ENCODE measurements at places on chromosomes 13 and 19.

DNA sequence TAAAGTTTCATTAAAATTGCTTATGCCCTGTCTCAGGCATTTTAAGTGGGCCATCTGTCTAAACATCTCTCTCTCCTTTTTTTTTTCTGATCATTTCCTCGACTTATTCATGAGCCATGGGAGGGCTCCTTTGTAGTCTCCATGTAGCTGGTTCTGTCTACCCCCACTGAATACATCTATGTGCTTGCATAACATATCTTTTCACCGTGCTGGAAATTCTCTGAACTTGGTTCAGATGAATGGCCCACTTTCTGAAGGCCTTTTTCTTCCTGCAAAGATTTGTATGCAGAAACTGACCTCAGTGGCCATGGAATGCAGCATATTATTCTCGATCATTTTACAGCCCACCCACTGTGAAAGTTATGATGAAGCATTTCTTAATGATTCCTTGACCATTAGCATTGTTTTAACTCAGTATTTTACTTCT is 225.3 kb downstream of the GGACT start:
- no peak for DNase-seq

- no peak for DNase-seq
Observed at GRCh38 chr13:63129995-63130394, 1714.3 kb upstream of the PCDH20 start.

- DNase-seq: no peak
Observed at GRCh38 chr19:4367781-4368127, 24.4 kb downstream of the MPND start.

GRCh38 chr13:30806784-30807183 is 71.4 kb downstream of the ALOX5AP start:
- no peak for DNase-seq

DNA sequence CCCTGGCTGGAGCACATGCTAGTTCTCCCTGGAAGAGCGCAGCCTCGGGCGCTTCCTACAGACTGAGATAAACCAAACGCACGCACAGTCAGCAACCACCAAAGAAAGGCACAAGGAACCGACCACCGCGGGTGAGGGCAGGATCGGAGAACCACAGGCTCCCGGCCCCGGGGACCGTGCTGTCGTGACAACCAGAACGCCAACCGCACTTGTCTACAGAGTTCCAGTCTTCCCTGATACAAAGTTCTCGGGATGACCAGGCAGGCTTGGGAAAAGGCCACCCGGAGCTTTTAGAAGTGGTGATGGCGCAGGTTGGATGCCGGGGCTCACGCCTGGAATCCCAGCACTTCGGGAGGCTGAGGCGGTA is 33.1 kb upstream of the CACTIN start:
- no peak for DNase-seq

DNA sequence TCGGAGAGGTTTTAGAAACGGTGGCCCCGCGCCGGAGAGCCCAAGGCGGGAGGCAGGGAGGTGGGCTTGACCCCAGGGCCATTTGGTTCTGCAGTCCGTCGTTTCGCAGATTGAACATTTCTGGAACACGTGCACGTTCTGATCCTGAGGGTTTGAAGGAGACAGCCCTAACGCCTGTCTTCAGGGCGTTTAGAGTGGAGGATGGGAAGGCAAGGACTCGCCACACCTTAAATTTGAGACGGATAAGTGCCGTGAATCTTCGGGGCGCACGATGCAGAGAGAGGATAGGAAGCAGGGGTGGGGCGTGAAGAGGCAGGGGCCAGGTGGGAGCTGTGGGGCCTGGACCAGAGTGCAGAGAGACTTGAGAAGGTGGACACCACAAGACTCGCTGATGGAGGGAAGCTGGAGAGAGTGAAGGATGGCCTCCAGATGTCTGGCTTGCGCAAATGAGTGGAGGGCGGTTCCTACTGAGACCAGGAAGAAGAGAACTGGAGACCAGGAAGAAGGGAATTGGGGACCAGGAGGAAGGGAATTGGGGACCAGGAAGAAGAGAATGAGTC is 804 bp upstream of the MIER2 start:
- DNase-seq: no peak

- peak; percentile 16 for DNase-seq
Observed at GRCh38 chr13:36548129-36548528, 115.8 kb downstream of the CCNA1 start.

DNA sequence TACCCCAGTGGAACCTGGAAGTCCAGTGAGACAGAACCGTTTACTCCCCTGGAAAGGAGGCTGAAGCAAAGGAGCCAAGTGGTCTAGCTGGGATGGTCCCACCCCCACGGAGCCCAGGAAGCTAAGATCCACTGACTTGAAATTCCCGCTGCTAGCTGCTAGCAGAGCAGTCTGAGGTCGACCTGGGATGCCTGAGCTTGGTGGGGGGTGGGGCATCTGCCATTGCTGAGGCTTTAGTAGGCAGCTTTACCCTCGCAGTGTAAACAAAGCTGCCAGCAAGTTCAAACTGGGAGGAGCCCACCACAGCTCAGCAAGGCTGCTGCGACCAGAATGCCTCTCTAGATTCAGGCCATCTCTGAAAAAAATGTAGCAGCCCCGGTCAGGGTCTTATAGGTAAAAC is 437.0 kb downstream of the SUCLA2 start:
- no peak for DNase-seq

- DNase-seq: no peak
Observed at GRCh38 chr13:36531746-36532486, 99.6 kb downstream of the CCNA1 start.

GRCh38 chr13:94312511-94313216 is 166.8 kb downstream of the DCT start:
- DNase-seq: no peak

DNA sequence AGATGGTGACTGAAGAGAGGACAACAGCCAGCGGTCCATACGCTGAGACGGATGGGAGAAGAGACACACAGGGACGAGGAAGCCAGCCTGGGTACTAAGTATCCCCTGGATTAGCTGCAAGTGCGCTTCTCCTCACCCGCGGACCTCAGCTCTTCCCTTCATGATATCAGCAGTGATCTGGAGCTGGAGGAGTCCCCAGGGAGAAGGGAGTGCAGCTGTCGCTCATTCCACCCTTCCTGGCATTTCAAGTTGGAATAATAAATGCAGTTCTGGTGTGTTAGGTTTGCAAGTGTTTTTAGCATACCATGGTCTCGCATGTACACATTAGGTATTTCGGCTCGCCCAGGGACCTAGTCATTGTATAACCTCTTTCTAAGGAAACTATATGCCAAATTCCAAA is 88.5 kb upstream of the C1QTNF9B start:
- no peak for DNase-seq

- no peak for DNase-seq
Observed at GRCh38 chr13:49370371-49370770, 73.5 kb downstream of the CAB39L start.

- no peak for DNase-seq
Observed at GRCh38 chr19:41905273-41906002, 22.5 kb downstream of the ARHGEF1 start.

DNA sequence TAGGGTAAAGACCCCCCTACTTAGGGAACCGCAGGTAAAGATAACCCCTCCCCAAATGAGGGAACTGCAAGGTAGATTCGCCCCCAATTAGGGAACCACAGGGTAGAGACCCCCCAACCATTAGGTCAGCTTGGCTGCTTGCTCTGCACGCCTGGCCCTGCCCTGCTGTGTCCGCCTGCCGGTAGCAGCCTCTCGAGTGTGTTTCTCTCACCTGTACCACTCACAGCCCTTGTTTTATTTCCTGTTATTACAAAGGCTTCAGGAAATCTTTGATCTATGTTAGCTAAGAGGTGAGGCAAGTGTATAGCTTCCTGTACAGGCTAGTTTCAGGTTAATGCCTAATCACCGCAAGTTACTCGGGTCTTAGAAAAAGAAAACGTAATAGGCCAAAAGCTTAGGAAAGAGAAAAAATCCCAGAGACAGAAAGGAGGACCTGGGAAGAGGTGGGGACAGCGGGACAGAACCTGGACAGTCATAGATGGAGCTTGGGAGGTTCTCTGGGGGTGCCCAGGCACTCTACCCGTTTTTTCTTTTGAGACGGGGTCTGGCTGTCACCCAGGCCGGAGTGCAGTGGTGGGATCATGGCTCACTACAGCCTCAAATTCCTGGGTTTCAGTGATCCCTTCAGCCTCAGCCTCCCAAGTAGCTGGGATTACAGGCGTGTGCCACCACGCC is 23.1 kb upstream of the EIF3G start:
- no peak for DNase-seq

DNA sequence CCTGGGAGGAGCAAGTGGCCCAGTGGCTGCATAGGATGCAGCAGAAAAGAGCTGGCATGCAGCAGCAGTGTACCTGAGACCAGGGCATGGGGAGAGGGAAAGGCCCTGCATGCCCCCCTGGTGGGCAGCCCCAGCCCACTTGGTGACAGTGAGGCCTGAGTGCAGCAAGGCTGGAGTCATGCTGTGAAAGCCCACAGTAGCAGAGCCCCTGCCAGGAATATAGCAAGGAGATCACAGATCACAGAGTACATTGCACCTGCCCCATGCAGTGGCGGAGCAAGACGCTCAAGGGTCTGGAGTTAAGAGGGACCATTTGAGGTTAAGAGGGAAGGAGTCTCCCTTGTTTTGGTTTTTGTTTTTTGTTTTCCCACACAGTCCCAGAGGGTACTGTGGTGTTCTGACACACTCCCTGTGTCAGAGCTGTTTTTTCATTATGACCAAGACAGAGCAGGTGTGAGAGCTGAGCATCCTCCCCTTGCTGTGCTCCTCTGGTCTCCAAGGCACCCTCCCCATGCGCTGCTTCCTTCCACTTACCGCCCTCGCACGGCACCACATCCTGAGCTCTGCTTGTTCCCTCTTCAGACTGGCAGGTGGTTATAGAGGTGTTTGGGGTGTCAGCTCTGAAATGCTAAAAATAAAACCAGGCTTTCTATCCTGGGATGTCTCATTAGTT is 85.0 kb upstream of the UBL3 start:
- DNase-seq: peak; percentile 8

GRCh38 chr13:108297114-108297513 is 27.6 kb downstream of the TNFSF13B start:
- DNase-seq: no peak

All from NCI-H1694 (cell line).